ENCODE measurements at places on chromosomes 2 and 18. TPM values are rescaled to one million over a fixed set of nuclear protein-coding genes. Genes with fewer than 3 reads are reported as not detected.

The ATP8B1 gene
- 2.3 TPM for total RNA-seq

The CPO gene
- not detected for total RNA-seq

The EML6 gene
- 23.0 TPM for total RNA-seq

The LYPD1 gene
- total RNA-seq: 81.1 TPM

The SCYGR4 gene
- total RNA-seq: not detected

The XDH gene
- total RNA-seq: 0.54 TPM

The HEATR5B gene
- 71.6 TPM for total RNA-seq

The MYO3B gene
- 1.2 TPM for total RNA-seq

The CSRNP3 gene
- 98.3 TPM for total RNA-seq

The TUBA4B gene
- not detected for total RNA-seq

The BOLL gene
- total RNA-seq: not detected

Measured in cerebellum (tissue), 4 donors.